ENCODE measurements at places on chromosomes 3 and 15.

- no peak for DNase-seq
Observed at GRCh38 chr3:17795280-17795679, 52.8 kb upstream of the TBC1D5 start.

DNA sequence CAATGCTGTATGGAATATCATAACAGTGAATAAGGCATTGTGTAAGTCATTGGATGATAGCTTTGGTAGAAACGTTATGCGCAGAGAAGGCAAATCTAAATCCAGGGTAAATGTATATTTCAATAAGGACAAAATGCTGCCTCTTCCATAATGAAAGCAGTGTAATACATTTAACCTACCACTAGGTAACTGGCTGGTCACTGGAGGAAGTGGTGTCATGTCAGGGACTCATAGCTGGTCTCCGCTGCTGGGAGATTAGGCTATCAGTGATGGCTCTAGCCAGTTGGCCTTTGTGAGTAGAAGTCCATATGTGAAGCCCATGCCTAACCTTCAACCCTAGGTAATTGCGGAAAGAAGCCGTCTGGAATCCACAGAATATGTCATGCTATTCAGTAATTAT lies 140.9 kb downstream of the NLGN1 start:
- no peak for DNase-seq

- DNase-seq = no peak
Observed at GRCh38 chr3:16770792-16771191, 114.0 kb upstream of the PLCL2 start.

DNA sequence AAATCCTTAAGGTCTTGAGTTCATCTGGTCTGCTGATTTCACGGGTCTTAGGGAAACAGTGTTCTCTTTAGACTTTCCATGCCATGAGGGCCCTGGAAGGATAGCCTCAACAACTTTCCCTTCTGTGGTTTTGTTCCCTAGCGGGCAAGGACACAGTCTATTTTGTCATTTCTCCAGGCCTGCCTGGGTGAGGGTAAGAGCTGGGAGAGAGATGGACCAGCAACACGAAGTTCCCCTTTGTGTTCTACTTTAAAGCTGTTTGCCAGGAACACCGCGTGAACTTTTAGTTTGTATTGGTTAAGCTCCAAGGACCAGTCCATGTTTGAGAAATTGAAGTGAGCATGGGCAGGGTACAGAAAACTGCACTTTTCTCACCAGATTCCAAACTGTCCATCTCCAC lies 20.9 kb downstream of the ST3GAL6 start:
- DNase-seq = no peak

- no peak for DNase-seq
Observed at GRCh38 chr3:149252272-149252671, 30.6 kb upstream of the CP start.

- no peak for DNase-seq
Observed at GRCh38 chr3:114847564-114847963, 299.5 kb downstream of the ZBTB20 start.

GRCh38 chr3:142148044-142148791 lies 1.1 kb downstream of the TFDP2 start:
- no peak for DNase-seq

GRCh38 chr3:69182588-69183316 lies 60.4 kb upstream of the LMOD3 start:
- DNase-seq = no peak

DNA sequence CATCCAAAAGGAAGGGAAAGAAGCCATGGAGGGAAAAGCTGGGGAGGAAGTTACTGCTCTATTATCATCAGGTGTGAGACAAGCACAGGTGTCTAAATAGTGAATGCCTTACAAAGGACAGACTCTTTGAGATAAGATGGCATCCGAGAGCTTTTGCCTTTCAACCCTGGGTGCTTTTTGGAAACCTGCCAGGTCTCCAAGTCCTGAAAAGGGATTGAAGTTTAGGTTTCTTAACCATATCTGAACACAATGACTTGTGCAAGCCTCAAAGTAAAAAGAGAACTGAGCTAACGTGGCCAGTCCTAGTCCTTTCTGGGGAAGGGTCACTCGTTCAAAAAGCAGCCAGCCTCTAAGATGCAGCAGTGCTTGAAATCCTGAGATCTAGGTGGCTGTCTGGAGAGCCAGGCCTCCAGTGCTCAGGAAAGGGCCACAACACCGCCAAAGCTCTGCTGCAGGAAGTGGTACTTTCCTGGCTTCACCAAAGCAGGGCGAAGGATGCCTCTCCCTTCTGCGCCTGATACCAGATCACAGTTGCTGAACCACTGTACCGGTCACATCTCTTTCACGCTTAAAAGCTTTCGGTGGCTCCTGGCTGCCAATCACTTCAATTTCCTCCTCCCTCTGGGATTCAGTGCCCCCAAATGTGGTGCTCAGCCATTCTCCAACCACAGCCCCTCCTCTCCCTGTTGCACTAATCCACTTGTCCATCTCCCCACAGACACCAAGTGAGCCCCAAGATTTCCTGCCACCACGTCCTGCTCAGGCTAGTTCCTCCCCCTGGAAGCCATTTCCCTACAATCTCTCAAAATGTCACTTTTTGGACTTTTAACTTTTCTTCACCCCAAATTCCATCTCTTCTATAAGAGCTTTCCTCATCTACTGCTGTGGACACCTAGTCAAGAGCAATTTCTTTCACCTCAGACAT lies 104.1 kb upstream of the LPP start:
- DNase-seq = peak; percentile 62

DNA sequence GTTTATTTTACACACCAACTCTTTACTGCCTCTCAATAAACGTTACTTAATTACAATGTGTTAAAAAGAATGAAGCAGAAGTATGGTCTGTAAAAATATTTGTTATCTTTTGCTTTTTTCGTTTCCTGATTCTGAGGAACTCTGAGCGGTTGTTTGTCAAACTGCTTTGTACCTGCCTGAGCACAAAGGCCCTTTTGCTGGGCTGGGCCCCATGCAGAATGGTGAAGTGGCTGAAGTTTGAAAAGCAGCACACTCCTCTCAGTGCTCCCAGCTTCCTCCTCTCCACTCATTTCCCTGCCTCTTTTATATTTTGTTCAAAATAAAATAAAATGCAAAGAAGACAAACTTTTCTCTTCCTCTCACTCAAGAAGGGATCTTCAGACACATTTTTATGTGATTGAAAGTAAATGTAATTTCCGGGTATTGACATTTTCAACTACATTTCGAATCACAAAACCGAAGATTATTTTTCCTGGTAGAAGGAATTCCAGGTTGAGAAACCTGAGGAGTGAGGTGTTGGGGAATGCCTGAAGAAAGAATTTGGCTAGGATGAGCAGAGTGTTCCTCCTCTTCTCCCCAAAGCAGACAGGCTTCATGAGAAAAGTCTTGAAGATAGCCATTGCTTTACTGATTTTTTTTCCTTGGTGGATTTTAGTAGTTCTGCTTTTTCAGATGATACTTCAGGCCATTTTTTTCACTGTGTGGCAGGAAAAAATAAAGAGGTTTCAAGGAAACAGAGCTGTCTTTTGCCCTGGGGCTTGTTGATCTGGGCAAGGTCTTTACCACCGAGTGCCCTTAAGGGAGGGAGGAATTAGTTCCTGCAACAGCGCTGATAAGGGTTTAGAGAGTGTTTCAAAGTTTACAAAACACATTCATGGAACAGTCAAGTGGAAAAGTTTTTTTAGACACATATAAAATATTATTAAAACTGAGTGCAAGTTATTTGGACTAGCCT lies 229.8 kb downstream of the NFKBIZ start:
- peak; percentile 41 for DNase-seq

- no peak for DNase-seq
Observed at GRCh38 chr3:71912839-71913495, 128.0 kb upstream of the PROK2 start.

DNA sequence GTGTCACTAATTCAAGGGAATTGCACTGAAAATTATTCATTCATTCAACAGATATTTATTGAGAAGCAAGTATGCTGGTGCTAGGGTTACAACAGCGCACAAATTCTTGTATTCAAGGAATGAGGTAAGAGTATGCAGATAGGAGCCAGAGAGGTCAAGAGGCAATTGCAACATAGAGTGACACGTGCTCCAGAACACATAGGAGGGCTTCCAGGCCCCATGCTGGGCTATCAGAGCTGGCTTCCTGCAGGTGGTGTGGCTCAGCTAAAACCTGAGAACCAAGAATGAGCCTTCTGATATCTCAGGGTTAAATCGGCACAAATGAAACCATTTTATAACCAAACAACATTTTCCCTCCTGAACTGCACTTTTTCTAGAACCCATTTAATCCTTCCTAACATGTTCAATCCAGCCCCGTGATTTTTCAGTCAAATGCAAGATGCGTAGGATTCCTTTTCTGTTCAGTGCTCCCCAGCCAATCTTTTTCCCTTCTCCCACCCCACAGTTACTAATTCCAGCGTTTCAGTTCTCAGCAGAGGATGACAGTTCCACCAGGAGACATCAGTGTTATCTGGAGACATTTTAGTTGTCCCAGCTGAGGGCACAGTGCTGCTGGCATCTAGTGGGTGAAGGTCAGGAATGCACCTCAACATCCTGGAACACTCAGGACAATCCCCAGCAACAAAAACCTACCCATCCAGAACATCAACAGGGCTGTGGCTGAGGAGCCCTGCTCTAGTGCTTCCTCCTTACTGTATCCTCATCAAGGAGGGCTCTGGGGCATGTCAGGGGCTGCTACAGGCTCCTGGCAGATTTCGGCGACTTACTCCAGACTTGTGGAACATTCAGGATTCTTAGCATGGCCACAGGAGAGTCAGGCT lies 13.1 kb downstream of the CCR5AS start:
- no peak for DNase-seq

GRCh38 chr3:30073622-30074021 lies 532.8 kb upstream of the TGFBR2 start:
- no peak for DNase-seq

DNA sequence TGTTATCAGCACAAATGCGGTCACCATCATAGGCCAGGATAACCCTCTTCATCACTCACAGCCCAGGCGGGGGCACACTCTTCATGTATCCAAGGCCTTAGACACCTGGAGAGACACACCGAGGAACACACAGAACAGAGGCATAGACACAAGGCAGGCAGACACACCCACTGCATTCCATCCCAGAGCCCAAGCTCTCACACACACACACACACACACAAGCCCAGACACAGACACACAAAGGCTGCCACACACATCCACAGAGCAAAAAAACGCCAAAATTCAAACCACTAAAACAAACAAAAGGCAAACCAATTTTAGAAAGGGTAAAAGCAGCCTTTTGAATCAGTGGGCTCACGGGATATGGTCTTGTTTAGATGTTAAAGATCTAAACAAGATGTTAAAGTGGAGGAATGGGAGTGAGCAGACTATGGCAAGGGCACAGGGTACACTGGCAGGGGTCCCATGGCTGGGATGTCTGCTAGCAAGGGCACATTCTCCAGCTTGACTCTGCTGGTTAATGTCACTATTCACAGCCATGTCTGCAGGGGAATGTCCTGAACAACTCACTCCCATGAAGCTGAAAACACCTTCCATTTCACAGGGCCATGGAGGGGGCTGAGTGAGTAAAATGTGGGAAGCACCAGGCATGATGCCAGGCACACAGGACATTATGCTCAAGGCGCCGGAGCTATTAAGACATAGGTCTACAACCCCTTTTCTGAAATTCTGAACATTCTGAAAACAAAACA lies 14.9 kb upstream of the CRABP1 start:
- DNase-seq = no peak

- DNase-seq = no peak
Observed at GRCh38 chr15:101724675-101725005, 367 bp upstream of the TARS3 start.

- DNase-seq = no peak
Observed at GRCh38 chr3:13745636-13746035, 134.2 kb downstream of the WNT7A start.

- no peak for DNase-seq
Observed at GRCh38 chr15:41606997-41607396, 48.0 kb downstream of the TYRO3 start.

- DNase-seq = no peak
Observed at GRCh38 chr3:43028001-43028400, 48.9 kb downstream of the GASK1A start.

- DNase-seq = peak; percentile 28
Observed at GRCh38 chr15:70140543-70141375, 43.0 kb upstream of the TLE3 start.

GRCh38 chr15:58489289-58490085 lies 57.7 kb downstream of the LIPC start:
- DNase-seq = no peak

GRCh38 chr3:134627831-134628230 lies 23.0 kb downstream of the KY start:
- DNase-seq = no peak

- no peak for DNase-seq
Observed at GRCh38 chr3:72888546-72889309, 882 bp downstream of the GXYLT2 start.

DNA sequence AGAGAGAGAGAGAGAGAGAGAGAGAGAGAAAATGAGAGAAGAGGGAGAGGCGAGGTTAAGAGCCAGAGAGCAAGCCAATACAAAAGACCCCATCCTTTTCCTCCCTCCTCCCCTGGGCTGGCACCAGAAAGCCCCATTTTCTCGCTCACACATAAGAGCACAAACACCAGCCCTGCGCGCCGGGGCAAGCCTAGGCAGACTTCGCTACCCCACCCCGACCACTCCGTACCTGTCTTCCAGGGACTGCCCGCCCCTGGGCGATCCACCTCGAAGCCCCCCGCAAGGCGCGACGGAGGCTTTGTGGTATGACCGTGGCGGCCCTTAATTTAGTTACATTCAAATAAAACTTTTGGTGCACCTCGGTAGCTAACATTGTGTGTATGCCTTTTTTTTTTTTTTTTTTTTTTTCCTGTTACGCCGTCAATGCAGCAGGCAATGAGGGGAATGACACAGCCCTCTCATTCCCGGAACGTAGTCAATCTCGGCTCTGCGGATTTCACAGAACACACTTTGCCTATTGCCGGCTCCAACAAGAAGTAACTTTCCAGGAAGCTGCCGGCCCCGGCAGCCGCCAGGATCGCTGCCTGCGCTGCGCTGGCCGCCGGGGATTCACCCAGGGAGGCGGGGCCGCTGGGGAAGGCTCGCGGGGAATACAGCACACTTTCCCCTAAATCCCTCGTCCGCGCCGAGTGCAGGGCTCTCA lies 7.7 kb downstream of the BCL6 start:
- no peak for DNase-seq

DNA sequence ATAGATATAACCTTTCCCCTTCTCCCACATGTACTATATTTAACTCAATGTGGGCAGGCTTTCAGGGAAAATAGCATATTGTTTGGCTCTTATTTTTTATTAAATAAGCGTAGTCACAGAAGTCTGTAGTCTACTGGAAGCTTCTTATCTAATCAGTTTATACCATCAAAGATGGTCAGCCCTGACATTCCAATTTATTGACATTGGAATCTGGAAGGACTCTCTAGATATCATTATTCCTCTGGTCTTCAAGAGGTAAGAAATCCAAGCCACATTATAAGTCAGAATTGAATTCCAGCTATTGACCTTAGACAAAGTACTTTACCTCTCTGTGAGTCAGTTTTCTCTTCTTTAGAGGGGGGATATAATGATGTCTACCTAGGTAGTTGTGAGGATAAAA lies 38.5 kb upstream of the SCAANT1 start:
- DNase-seq = no peak

- no peak for DNase-seq
Observed at GRCh38 chr3:186361246-186361761, 730 bp downstream of the DGKG start.

GRCh38 chr15:34861214-34861613 lies 65.9 kb upstream of the ACTC1 start:
- DNase-seq = no peak
